Hematopoietic multipotent progenitor cell treated with erythropoietin and hydrocortisone succinate and interleukin-3 and kit ligand, for 15 days (in vitro differentiated cells): ENCODE measurements at places on chromosomes 1 and 21.

DNA sequence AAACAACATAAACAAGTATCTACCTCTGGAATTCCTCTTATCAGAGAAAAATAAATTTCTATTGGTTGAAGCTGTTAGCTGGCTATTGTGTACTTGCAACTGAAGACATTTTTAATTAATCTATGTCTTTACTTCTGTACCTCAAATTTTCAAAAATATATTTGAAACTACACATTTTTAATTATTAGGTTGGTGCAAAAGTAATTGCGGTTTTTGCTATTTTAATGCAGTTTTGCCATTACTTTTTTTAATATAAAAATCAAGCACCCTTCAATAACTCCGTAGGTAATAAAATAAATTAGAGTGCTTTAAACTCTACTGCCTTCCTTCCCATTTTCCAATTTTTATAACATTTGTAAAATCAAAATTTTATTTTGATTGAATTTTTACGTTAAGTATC is 262.1 kb upstream of the DUSP10 start:
- DNase-seq: no peak

GRCh38 chr1:13766592-13767564 is 66.9 kb downstream of the PRDM2 start:
- DNase-seq: no peak

GRCh38 chr1:172883844-172884243 is 166.9 kb downstream of the TNFSF18 start:
- no peak for DNase-seq

DNA sequence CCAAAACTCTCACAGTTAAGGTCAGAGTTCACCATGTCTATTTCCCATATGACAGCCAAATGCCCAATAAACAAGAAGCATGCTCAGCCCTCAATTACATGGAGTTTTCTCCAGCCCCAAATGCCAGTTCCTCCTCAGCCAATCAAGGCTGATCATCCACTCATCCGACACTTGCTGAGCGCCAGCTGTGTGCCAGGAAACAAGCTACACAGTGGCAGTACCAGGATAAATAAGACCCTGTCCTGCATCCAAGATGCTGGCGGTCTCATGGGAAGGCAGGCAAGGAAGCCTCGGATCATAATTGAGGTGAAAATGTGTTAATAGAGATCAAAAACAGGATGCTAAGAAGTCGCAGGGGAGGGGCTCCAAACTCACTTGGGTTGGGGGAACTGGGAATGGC is 7.7 kb downstream of the ZBTB17 start:
- no peak for DNase-seq

DNA sequence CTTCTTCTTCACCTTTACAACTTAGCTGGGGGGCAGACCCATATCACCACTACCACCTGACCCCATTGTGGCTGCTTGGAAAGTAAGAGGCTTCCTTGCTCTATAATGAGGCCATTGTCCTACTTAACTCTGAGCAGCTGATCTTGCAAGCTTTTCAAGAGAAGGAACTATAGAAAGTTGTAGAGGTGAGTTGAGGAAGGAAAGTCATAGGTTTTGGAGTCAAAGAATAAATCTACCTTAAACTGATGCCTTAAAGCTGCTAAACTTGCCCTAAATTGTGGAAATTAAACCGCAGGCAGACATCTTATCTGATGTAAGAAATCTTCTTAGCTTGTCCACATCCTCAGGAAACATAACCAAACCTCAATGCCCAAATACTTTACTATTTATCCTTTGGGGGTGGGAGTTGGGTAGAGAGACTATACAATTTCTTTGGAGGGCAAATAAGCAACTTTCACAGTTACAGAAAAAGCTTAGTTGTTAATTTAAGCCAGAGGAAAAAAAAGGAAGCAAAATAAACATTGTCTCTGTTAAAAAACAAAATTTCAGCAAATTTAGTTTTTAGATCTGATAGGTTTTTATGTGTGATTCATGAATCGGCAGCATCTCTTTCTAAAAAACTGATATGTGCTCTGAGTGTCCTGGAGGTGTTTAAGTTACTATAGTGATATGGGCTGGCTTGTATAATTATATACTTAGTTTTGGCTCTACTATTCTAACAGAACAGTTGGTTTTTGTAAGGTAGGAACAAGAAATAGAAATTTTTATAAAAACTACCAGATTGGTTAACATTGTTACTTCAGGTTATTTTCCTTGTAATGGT is 4.7 kb downstream of the IL23R start:
- no peak for DNase-seq

DNA sequence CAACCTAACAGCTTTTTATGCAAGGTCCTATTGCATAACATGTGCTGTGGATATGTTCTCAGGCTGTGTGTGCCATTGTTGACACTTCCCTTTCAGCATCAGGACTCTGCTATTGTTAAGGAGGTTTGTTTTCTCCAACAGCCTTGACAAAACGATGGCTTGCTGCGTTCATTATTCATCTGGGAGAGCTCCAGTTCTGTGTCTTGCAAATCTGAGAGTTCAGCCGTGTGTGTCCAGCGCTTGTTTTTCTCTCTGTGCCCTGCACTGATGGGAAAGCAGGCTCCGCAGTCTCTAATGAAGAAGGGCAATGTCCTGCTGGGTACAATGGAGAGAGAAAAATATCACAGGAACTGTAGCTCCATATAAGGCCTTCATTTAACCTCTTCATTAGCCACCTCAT is 63.7 kb downstream of the CLDN17 start:
- DNase-seq: no peak

- no peak for DNase-seq
Measured at GRCh38 chr1:230869500-230869899, 1.2 kb upstream of the C1orf198 start.

- DNase-seq: no peak
Measured at GRCh38 chr1:165355977-165356811, at the start of gene LMX1A. Gene LMX1A, minus strand, starts transcription at chr1:165356715. Its CDS starts 1,156 bp downstream, at chr1:165355559.
